ENCODE measurements at places on chromosomes 6 and 20.
A peak's percentile ranks its signal among the peaks of the same experiment; 100 is the strongest.

DNA sequence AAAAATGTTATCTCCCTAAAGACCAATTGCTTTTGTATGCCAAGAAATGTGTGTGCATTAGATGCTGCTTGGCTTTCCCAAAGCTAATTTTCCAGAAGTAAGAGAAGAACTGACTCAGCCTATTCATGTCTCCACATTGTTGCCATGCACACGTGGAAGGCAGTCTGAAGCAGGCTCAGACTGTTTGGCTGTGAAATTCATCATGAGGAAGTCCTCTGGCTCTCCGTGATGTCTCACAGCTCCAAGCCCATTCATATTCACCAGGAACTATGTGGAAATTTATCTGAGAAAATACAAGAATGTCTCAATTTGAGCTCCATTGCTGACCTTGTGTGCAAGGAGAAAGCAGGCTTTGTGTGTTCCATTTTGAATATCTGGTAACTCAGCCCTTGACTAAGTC, 1022.2 kb upstream of the GJE1 start:
- no peak for DNase-seq

- DNase-seq = no peak
Measured at GRCh38 chr6:35357677-35358076, 15.3 kb downstream of the PPARD start.

DNA sequence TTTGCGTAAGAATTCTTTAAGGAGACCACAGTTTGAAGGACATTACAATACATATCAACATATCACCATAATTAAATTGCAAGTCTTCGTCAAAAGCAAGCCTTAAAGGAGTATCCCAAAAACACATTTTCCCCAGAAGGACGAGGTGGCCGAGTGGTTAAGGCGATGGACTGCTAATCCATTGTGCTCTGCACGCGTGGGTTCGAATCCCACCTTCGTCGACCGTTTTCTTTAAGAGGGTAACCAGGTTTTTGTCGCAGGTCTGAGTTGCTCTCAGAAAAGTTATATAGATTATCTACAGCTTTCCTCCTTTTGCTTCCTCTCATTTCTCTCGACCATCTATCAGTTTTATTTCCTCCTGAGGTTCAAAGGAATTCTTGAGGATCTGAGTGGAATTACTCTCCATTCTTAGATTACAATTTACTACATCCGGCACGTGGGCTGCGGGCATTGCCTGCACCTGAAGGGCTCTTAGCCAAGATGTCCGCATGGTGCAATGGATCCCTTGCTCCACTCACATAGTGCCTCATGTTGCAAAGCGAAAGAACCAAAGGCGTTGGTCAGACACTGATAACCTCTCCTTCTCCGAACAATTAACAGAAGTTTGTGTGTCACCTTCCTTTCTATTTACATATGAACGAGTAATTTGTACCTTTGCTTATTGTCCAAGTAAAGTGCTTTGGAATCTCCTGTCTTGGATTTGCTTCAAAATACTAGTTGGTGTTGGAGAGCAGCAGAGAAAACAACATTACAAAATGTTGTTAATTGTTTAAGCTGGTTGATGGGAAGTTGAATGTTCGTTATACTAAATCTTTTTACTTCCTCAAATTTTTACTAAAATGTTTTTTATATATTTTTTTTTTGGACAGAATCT, 14.0 kb downstream of the POM121L2 start:
- peak; percentile 59 for DNase-seq

- DNase-seq = no peak
Measured at GRCh38 chr6:129902681-129903080, 41.6 kb upstream of the TMEM244 start.

DNA sequence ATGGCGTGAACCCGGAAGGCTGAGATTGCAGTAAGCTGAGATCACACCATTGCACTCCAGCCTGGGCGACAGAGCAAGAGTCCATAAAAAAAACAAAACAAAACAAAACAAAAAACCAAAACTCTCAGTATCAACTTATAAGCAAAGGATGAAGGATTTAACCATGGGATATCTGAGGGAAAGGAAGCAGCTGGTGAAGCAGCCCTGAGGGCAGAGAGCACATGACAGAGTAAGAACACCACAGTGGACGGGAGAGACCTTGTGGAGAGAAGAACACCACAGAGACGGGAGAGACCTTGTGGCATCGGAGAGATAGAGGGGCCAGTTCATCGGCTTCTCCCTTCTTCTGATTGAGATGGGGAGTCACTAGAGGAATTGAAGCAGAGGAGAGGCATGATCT, 697.2 kb downstream of the HDGFL1 start:
- no peak for DNase-seq

- peak; percentile 100 for DNase-seq
Measured at GRCh38 chr6:30061092-30061857, at the start of gene POLR1H. Gene POLR1H, plus strand, starts transcription at chr6:30061265. Its CDS starts 260 bp downstream, at chr6:30061525.

Data from NCI-H69 (cell line).